ENCODE measurements at places on chromosomes 5 and 9. TPM values are rescaled to one million over a fixed set of nuclear protein-coding genes. Genes with fewer than 3 reads are reported as not detected.

- DNase-seq: no peak
These were observed 16.2 kb downstream of the FNBP1 start for GRCh38 chr9:130026583-130027340.

DNA sequence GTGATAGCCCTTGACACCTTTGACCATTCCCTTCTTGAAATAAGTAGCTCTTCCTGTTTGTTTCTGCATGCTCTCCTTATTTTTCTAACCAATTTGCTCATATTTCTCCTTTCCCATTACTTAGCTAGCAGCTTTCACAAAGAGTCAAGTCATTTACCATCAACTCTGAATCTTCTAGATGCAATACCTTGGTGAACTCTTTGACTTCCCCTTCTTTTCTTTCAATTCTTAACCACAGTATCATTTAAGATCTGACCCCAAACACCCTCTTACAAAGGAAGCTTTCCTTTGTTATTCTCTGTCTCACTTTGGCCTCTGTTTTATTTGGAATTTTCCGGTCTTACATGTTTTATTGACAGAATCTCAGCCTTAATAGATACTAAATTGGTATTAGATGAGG, 14.0 kb downstream of the NFX1 start:
- DNase-seq: no peak

The PTGS1 gene
- 95.6 TPM for total RNA-seq

DNA sequence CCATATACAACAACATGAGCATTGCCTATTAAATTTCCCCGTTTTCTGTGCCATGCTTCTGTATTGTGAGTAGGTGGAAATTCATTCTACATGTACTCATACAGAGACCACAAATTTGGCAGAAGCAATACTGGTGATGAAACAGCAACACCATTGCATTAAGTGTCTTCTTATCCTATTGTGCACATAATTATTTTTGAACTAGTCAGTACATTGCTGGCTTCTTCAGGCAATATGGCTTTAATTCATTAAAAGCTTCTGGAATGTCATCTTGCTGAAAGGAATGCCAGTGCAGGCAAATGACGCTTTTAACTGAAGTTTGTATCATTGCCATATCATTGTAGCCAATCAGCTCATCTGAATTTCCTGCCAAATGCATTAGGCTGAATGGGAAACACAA, 82.6 kb downstream of the KIAA1958 start:
- DNase-seq: no peak

DNA sequence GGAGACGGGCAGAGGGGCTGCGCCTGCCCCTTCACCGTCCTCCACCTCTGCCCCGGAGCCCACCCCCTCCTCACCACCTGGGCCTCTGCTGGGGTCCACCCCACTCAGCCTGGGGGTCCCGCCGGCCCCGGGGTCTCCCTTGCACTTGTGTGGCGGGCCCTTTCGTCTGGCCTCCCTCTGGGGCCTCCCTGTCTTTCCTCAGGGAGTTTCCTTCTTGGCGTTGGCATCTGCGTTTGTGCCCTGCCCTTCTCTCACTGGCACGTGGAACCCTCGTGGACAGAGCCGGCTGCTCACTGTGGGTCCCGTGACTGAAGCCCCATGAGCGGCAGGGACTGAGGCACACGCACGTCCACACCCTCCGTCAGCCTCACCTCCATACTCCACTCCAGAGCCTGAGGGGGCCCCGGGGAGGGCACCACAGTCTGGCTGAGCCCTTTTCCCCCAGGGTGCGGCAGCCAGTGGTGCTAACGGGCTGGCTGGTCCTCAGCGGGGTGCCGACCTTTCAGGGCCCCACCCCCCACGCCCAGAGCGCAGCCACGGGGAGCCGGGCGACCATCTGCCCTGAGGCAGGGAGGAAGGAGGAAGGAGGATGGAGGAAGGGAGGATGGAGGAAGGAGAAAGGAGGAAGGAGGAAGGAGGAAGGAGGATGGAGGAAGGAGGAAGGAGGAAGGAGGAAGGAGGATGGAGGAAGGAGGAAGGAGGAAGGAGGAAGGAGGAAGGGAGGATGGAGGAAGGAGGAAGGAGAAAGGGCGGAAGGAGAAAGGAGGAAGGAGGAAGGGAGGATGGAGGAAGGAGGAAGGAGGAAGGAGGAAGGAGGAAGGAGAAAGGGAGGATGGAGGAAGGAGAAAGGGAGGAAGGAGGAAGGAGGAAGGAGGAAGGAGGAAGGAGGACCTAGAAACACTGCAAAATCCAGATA, 53.0 kb upstream of the NRARP start:
- no peak for DNase-seq

- no peak for DNase-seq
These were observed 62.7 kb downstream of the SEMA4D start for GRCh38 chr9:89435071-89435823.

- no peak for DNase-seq
These were observed 172.2 kb upstream of the SGCD start for GRCh38 chr5:156154757-156155156.

DNA sequence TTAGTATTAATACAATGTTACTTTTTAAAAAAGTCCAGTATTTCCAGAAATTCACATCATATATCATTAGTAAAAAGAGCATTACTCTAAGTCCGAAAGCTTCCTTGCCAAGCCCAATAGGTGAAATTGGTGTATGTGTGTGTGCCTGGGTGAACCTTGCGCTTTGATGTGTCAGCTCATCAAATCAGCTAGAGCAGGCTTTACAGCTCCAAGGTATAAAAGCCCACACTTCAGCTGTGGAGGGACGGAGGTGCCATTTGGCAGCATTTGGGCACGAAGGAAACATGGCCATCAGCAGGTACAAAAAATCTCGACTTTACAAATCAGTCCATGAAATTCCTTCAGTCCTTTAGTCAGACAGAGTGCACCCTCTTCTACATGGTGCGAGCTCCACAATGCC, 76.5 kb upstream of the IL7R start:
- DNase-seq: no peak

The RMRP gene
- total RNA-seq: 2,523 TPM

- DNase-seq: no peak
These were observed 51.4 kb downstream of the AP3B1 start for GRCh38 chr5:78243091-78243490.

DNA sequence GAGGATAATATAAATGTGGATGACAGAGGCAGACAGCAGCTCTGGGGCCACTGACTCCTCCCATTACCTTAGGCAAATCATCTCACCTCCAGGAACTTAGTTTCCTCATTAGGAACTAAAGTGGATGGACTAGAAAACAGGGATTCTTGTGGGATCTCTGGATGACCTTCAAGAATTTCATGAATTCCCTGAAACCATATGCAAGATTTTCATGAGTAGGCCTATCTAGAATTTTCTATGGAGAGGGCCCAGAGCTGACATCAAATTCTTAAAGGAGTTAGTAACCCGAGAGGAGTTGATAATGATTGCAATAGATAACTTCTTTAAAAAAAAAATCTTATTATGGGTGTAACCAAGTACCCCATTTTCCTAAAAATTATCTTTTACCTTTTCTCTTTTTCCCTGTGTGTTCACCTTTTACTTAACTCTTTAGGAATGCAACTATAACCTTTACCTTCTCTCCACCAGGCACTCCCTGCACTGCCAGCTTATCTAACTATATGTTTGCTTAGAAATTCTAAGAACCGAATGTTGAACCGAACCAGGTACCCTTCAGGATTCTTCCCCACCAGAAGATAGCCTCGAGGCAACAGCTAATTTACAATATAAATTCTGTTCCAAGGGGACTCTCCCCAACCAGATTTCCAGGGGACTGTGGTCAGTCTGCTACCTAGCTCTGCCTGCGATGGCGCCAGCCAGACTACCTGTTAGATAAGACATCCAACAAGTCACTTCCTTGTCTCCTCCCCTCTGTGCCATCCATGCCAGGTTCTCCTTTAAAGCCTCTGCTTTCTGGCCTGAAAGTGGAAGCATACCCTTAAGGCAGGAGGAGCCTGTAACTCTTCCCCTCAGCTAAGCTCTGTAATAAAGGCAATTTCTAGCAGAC, 86.0 kb downstream of the GCNT4 start:
- DNase-seq: no peak

DNA sequence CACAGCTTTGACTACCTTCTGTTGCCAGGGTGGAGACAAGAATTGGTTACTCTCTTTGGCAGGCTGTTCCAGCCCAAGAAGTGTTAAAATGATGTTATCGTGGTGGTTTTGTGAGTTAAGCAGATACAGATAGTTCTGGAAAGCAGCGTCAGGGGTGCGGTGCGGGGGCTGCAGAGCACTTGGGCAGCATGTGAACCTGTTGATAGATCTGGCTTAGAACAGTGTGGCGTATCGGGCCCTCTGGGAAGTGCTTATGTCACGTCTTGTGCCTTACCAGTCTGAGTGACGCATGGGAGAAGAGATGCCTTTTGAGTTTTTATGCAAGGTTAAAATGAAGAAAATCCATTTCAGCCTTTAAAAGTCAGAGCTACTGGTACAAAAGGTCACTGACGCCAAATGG, 152.5 kb downstream of the PRKACG start:
- no peak for DNase-seq

GRCh38 chr9:109382182-109382581, 61.3 kb upstream of the EPB41L4B start:
- DNase-seq: no peak

DNA sequence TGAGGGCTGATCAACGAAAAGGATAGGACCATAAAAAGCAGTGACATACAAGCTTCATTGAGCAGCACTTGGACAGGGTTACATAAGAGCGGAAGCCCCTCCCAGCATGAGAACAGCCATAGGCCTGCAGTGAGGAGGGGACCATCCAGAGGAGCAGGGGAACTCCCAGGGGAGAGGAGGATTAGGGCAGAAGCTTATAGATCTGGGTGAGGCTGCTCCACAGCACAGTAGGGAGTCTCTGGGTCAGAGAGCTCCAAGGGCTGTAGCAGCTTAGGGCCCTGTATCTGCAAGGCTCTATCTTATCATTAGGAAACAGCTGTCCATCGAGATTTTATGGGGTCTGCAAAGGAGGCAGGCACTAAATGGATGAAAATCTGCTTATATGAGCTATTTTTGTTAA, 186.6 kb downstream of the DOCK8 start:
- no peak for DNase-seq

The PHF24 gene
- 1.1 TPM for total RNA-seq

The RAB3C gene
- 1.9 TPM for total RNA-seq

The WNT8A gene
- total RNA-seq: not detected

- no peak for DNase-seq
These were observed 97.1 kb downstream of the GABRA1 start for GRCh38 chr5:161944974-161945373.

The FAM153A gene
- total RNA-seq: 1.5 TPM

The ARL15 gene
- total RNA-seq: 13.6 TPM

The RANBP3L gene
- total RNA-seq: 3.5 TPM

DNA sequence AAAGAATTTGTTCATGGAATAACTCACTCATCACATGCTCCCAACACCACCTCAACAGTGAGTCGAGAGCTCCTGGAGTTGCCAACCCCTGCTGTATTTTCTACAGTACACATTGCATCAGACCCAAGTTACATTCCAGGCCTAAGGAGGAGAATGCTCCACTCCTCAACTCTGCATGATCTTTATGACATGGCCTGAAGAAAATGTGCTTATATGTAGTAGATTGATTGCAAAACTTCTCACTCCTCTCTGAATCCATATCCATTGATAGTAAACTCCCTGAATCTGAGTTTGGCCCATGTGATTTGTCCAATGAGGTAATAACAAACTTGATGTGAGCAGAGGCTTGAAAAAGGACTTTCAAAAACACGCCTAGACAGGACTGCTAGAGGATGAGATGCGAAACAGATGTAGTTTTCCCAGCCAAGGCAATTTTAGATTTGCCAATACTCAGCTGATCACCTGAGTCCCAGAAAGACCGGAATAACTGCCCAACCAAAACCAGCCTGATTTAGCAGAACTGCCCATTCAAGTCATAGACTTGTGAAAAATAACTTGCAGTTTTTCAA, 29.0 kb upstream of the PAPPA start:
- no peak for DNase-seq

The SPINK7 gene
- total RNA-seq: not detected

The ZNF608 gene
- 30.7 TPM for total RNA-seq

DNA sequence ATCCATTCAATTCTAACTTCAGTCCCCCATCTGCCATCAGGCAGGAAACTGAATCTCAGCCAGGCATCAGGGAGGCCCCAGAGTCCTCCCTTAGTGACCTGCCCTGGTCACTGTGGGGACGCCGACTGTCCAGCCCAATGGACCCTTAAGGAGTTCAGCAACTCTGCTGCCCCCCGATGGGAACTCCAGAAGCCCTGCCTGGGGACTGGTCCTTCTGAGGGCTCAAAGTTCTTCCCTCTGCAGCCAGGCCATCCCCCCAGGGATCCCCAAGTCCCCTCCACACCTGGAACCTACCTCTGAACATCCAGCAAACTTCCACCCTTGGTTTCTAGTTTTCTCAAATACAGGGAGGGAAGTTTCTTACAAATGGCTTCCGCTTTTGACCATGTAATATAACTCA, 76.8 kb downstream of the UBE2QL1 start:
- no peak for DNase-seq

DNA sequence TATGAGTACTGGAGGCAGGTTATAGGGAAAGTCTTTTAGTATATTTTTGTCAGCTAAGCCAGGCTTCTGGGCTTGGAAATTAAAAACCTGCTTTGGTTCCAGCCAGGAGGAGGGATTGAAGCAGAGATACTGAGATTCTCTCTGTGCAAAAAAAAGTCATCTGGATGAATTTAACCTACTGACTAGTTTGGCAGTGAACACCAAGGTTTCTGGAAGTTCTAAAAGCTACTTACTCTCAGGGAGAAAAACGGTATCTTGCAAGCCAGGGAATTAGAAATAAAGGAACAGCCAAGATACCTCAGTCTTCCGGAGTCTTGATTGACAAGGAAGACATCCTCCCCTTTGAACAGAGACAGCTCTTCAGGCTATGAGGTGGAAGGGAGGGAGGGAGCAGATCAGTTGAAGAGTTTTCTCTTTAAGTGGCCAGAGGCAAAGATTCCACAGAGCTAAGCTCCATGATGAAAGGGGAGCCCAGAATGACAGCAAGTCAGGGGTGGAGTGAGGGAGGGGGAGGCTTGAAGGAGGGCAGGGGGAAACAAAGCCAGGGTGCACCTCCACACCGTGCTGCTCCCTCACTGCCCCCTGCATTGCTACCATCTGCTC, 8.3 kb upstream of the ZBTB34 start:
- DNase-seq: no peak

The PCDHGA9 gene
- 12.2 TPM for total RNA-seq

GRCh38 chr5:67297376-67297775, 100.8 kb upstream of the CD180 start:
- DNase-seq: no peak

DNA sequence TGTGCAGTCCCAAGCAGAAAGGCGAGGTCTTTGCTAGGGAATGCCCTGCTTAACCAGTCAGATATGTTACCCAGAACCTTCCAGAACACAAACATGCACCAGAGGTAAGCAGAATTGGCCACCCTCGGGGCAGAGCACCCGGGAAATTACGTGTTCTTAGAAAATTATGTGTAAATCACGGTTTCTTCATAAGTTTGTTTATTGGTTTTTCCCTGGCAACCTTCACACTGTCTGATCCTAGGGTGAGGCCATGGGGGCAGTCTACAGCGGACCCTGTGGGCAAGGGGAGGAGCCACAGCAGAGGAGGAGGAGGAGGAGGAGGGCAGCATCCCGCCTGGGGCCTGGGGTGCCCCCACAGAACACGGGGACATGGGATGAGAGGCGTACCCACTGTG, 31.4 kb downstream of the RXRA start:
- DNase-seq: no peak

Measured in sigmoid colon (tissue), 7 donors.